ENCODE measurements at places on chromosomes 3 and 15.

DNA sequence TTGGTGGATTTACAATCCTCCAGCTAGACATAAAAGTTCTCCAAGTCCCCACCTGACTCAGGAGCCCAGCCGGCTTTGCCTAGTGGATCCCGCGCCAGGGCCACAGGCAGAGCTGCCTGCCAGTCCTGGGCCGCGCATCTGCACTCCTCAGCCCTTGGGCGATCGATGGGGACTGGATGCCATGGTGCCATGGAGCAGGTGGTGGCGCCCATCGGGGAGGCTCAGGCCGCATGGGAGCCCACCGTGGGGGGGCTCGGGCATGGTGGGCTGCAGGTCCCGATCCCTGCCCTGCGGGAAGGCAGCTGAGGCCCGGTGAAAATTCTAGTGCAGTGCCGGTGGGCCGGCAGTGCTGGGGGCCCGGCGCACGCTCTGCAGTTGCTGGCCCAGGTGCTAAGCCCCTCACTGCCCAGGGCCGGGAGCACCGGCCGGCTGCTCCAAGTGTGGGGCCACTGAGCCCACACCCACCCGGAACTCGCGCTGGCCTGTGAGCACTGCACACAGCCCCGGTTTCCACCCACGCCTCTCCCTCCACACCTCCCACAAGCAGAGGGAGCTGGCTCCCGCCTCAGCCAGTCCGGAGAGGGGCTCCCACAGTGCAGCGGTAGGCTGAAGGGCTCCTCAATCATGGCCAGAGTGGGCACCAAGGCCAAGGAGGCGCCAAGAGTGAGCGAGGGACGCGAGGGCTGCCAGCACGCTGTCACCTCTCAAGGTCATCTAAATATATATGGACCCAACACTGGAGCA, 38.8 kb upstream of the IGSF11 start:
- DNase-seq: no peak

GRCh38 chr3:56980798-56981390, 79.6 kb upstream of the SPATA12 start:
- no peak for DNase-seq

GRCh38 chr3:127483902-127484591, 106.5 kb downstream of the TPRA1 start:
- peak; percentile 69 for DNase-seq

GRCh38 chr15:99983886-99984286, 250.6 kb upstream of the LYSMD4 start:
- no peak for DNase-seq

GRCh38 chr3:156300929-156301840, 180.8 kb downstream of the KCNAB1 start:
- DNase-seq: no peak

- DNase-seq: no peak
These were observed 589 bp upstream of the GPR27 start for GRCh38 chr3:71752831-71753700.

GRCh38 chr3:50165910-50166538, 10.9 kb downstream of the SEMA3F start:
- no peak for DNase-seq

DNA sequence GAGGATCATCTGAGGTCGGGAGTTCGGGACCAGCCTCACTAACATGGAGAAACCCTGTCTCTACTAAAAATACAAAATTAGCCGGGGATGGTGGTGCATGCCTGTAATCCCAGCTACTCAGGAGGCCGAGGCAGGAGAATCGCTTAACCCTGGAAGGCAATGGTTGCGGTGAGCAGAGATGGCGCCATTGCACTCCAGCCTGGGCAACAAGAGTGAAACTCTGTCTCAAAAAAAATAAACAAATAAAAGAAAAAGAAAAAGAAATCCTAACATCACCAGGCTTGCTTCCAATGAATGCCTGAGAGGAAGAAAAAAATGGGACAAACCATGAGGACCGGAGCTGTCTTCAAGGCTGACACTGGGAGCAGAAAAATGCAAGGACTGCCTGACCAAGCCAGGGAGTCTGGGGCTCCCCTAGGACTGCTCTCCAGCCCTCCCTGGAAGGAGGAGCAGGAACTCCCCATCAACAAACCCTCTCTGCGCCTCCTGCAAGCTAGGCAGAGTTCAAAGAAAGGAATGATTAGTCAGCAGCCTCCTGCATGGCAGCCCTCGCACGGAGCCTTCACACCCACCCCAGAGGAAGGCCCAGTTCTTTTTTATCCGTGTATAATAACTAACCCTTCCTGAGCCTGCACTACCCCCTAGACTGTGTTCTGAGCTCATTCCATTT, 55.4 kb downstream of the NUP210 start:
- no peak for DNase-seq

DNA sequence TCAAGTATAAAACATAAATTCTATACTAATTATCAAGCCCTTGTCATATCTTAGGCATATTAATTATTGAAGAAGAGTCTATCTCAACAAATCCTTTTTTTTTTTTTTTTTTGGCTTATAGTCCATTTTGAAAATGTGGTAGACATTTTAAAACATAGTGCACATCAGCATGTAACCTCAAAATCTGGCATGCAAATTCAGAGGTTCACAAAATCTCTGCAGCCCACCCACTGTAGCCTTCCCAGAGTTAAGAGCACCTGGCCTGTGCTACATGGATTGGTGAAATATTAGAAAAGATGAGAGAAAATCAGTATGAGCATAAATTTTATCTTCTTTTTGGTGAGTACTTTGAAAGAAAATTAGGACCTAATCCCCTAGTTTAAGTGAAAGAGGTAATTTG, 84.8 kb downstream of the MBNL1 start:
- DNase-seq: no peak

- no peak for DNase-seq
These were observed 1.0 kb upstream of the PCCB start for GRCh38 chr3:136249091-136249490.

- DNase-seq: no peak
These were observed 29.6 kb upstream of the SECISBP2L start for GRCh38 chr15:49075881-49076280.

GRCh38 chr3:30354972-30355371, 251.4 kb upstream of the TGFBR2 start:
- DNase-seq: no peak

DNA sequence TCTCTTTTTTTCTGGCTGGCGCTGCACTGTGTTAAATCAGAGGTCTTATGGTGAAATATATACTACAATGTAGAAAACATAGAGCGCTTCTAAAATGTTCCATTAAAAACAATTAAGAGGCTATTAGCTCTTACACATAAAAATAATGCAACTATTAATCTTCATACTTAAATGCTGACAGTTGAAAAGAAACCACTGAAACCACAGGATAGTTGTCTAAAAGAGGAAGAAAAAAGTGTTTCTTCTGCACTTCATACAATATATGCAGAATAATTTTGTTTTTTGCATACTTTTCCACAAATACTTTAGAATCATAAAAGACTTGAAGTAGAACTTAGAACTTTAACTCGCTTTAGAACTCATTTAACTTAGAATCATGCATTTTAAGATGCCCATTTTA, 170.5 kb downstream of the PYDC2 start:
- no peak for DNase-seq

- peak; percentile 24 for DNase-seq
These were observed 52.6 kb upstream of the ULK4 start for GRCh38 chr3:42014458-42014920.

- no peak for DNase-seq
These were observed 72.7 kb downstream of the UBE2E2 start for GRCh38 chr3:23275814-23276213.

DNA sequence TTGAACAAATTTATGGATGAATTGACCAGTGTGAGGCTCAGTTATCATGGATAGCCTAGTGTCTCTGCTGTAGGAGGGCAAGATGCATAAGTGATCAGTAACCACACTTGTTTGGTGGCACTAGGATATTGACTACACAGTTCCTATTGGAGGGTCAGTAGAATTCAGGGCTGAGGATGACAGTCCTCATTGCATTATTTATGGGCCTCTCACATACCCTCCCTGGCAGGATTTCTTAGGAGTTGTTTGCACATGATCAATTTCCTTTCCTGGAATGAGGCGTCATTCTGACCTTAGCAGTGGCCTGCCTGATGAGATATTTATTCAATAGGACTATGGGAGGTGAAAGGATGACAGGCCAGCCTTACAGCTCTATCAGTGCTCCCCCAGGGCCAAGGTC, 125.1 kb upstream of the AGBL1 start:
- DNase-seq: no peak

- no peak for DNase-seq
These were observed 28.7 kb upstream of the RPS17 start for GRCh38 chr15:82568986-82569385.

- no peak for DNase-seq
These were observed 13.7 kb downstream of the FAM107A start for GRCh38 chr3:58563386-58564035.

DNA sequence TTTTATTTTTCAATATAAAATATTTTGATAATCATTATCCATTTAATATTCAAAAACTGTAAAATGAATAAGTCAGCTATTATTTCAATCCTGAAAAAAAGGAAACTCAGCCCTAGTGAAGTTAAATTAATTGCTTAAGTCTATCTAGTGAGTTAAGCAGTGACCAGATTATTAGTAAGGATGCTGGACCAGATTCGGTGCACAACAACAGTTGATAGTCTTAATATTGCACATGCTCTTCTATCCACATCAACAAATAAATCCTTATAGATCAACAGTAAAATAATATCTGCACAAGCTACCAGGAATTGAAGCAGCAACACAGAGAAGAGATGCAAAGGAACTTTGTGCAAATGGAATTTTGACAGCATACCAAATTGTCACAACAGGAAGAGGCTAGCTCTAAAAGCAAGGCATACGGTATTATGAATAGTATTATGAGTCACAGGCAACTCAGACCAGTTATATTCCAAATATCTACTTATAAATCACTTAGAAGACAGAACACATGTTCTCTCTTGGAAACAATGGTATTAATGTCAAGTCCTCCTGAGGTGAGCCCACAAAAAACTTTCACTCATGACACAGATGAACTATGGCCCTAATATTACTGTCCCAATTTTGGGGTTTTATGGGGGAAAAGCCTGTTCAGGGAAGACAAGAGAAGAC, 24.9 kb downstream of the VPS13C start:
- no peak for DNase-seq

DNA sequence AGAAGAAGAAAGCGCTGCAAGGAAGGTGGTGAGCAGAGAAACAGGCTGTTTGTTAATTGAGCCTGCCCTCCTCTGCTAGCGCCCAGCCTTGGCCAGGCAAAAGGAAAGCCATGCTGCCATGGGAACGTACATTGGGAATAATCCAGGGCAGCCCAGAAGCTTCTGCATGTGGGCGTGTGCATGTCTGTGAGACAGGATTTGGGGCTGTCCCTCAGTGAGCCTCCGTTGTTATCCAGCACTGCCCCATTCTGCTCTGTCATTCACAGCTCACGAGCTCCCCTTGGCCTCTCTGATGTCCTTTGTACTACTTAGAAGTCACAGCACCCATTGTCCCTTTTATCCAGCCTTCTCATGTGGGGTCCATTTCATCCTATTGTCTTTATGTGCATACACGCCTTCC, 239.1 kb upstream of the ROPN1 start:
- DNase-seq: no peak

DNA sequence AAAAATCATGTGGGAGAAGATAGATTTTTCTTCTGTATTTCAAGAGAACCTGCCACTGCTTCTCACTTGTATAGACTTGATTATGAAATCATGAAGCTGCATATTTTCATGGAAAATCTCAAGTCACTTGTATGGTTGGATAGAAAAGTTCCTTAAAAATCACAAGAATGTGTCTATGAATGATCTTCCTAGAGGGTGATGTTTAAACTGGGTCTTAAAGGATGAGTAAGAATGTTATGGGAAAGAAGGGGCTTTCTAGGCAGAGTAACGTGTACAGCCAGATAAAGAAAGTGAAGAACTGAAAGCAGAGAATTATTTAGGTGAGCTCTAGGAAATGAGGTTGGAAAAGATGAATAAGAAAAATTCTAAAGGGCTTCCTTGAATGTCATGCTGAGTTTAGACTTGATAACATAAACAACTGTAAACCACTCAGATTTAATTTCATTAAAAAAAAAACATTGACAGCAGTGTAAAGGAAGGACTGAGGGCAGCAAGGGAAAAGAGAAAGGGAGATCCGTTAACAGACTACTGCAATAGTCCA, 5.0 kb downstream of the CD47 start:
- no peak for DNase-seq

DNA sequence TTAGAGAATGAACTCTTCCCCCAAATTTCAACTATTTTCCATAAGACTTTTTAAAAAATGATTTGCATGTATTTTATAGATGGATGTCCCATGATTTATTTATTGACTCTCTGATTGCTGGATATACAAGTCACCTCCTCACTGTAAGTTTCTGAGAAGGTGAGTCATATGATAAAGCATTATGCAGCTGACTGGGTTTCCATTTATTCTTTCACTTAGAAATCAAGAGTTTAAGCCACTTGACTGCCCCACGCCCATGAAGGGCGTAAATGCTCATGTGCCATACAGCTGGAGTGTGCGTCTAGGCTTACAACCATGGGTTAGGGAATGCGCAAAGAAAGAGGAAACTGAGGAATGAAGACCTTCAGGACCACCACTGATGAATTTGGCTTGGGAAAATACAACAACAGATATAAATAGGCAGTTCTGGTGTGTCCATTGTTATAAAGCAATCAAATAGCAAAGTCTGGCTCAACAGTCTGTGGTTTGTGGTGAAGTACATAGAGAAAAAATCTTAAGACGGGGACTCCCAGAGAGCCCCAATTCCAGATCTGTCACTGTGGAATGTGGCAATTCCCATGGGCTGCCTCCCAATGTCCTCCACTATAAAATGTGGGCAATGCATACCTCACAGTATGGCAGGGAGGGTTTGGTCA, 20.3 kb downstream of the SLCO2A1 start:
- no peak for DNase-seq

DNA sequence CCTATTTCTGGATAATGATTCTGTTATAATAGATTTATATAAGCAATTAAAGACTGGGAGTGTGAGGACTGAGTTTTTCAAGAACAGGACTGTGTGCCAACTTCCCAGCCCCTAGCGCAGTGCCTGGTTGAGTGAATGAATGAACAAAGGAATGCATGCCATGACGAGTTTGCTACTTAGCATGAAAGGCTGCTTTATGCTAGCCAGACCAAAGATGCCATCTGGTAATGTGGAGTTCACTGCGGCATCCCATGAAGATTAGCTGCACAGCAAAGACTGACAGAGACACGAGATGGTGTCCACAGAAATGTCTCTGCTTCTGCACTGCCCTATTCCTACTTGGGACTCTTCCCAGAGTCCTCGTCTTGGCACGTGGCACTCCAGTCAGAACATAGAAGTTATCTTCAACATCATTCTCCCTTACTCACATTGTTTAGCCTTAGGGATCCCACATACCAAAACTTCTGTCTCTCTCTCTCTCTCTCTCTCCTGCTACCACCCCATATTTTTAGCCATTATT, 283.9 kb upstream of the CTNNB1 start:
- no peak for DNase-seq

DNA sequence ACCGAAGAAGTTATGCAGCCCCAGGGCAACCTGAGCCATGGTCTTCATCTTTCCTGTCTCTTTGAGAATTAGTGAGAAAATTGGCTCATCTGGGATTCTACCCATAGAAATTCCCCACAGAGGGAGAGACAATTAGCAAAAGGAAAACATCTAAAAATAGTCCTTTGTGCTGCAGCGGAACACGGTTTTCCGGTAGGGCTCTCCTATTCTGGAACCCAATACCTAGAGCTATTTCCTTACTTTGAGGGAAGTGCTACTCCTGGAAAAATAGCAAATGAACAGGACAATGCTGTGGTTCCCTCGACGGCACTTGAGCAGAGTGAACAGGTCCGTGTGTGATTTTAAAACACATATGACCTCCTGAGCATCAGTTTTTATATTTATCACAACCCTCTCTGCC, 210.5 kb downstream of the FGF12 start:
- no peak for DNase-seq

- DNase-seq: no peak
These were observed 47.6 kb downstream of the TXNRD3 start for GRCh38 chr3:126607214-126607908.
